RWPE2 (cell line): ENCODE measurements at places on chromosomes 12 and 14.

DNA sequence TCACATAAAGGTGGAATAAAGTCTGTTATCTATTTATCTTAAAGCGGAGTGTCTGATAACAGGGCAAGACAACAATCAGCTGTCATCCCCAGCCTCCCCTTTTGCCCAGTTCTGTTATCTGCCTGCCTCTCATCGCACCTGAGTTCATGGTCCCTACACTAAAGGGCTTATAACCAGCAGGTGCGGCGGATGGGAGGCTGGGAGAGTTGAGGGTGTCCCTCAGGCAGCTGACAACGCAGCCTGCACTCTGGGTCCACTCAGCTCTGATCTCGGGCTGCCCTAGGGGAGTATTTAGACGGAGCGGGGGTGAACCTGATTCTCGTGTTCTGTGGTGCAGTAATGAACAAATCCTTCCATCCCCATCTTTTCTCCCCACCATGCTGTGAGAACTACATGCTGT lies 34.0 kb upstream of the JDP2 start:
- no peak for DNase-seq

DNA sequence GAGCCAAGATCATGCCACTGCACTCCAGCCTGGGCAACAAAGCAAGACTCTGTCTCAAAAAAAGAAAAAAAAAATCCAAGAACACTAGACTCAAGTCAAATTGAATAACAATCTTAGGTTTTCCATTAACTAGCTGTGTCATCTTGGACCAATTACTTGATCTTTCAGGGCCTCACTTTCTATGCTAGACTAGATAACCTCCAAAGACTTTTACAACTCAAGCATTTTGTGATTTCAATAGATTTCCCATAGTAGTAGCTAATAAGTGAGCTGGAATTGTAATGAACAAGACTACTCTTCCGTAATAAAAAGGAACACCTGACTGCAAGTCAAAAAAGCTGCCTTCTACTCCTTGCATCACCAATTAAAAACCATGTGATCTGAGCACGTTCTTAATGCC lies 127.0 kb upstream of the SSTR1 start:
- no peak for DNase-seq

- DNase-seq = peak; percentile 51
These were observed 11.3 kb upstream of the PUS1 start for GRCh38 chr12:131917711-131918306.

GRCh38 chr12:80241576-80242273 lies 142.4 kb downstream of the OTOGL start:
- DNase-seq = no peak

- no peak for DNase-seq
These were observed 99.5 kb downstream of the LRRK2 start for GRCh38 chr12:40324261-40324660.

DNA sequence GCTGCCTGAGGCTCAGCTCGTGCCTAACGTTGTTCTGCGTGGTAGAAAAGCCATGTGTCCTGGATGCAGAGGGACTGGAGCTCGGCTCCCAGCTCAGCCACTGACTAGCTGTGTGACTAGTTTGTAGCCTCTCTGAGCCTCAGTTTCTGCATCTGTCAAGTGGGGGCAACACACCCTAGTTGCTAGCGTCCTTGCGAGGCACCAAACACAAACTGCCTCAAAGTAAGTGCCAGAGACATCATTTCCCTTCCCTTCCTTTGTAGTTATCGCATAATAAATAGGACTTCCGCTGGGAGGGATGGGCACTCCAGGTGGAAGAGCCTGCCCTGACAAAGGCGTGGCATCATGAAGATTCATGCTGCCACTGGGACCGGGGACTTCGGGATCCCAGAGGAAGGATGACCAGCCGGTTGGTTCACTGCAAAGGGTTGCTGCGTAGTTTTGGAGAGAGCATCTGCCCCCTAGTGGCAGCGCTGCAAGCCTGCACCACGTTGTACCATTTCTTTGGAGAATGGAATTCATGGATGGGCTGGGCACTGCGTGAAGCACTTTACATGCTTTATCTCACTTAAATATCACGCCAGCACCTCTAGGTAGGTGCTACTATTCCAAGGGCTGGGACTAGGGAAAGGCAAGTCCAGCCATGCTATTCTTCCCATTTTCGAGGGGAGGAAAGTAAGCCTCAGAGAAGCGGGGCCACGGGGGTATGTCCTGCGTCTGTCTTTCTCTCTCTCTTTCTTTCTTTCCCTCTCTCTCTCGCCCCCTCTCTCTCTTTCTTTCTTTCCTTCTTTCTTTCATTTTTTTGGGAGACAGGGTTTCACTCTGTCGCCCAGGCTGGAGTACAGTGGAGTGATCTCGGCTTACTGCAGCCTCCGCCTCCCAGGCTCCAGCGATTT lies 4.6 kb downstream of the CCDC197 start:
- DNase-seq = no peak

DNA sequence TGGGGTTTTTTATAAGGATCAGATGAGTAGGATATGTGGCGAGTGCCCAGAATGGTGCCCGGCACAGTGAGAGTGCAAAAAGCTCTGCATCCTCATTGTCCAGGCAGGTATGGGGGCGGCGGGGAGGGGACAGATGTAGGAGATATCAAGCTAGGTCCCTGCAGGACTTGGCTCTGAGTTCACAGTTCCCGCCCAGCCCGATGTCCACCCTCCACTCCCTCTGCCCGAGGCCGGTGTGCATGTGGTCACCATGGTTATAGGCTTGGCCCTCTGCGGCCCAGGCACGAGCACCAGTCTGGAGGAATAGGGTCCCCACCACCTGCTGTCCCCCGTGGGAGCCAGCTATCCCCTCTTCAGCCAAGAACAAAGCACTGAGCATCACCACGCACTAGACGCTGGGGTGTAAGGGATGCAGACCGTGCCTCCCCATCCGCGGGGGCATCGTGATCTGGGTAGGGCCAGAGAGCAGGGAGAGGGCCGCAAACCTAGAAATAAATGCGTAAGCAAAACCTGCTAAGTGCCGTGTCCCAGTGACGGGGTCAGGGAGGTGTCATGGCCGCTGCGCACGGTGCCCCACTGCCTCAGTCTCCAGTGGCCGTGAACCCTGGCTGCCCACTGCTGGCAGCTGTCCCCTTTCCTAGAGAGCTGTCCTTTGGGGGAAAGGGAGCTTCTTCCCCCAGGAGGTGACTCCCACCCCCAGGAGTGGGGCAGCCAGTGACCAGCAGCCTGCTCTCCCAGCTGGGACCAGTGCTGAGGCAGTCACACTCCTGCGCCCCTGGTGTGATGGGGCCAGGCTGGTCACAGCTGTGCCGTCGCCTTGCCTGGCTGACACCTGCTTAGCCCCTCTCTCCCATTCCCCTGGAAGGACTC lies 12.0 kb downstream of the RFLNA start:
- no peak for DNase-seq

GRCh38 chr12:103442822-103443221 lies 52.9 kb downstream of the C12orf42 start:
- no peak for DNase-seq

DNA sequence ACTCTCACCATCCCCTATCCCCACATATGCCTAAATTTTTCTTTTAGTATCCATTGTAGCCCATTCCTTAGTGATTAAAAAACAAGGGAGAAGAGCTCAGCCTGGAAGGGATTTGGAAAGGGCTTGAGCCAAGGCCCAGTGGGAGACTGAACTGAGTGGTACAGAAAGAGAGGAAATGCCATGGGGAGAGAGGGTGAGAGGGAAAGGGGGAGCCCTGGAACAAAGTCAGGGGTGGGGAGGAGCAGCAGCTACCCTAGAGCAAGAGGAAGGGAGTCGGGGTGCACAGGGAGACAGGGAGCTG lies 2.6 kb upstream of the ATN1 start:
- no peak for DNase-seq

GRCh38 chr12:95858451-95859343 lies at the start of gene SNRPF:
TSS of gene SNRPF (plus strand) at chr12:95858952. CDS start at chr12:95859074, 122 bp downstream.
- peak; percentile 93 for DNase-seq

DNA sequence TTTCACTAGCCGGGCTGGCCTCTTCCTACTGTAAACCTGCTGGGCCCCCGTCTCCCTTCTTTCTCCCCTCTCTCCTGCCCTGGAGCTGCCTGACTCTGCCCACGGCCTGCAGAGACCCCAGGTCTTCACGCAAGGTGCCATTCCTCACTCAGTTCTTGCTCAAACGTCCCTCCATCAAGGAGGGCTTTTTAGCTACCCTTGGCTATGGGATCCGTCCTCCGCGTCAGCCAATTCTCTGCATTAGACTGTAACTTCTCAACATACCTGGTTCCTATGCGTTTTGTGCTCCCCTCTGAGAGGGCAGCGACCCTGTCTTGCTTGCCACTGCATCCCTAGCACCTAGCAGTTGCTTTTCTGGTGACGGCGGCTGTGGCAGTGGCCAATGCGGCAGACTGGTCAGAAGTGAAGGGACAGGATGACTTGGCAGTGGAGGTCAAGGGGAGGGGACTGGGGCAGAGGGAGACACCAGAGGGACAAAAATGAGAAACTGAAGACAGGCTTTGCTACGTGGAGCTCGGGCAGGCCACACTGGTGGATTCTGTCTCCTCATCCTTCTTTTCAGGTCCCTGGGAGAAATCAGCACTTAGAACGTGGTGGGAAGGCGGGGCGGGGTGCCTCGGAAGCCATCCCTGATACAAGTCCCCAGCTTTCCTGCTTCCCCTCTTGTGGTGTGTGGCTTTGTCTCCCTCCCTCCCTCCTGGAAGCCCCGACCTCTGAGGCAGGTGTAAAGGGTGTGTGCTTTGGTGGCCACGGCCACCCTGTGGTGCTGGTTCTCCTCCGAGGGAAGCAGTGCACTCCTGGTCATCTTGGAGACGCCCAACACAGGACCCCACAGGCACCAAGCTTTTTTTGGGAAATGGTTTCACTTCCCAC lies 1.8 kb downstream of the B3GNT4 start:
- no peak for DNase-seq

- DNase-seq = peak; percentile 91
These were observed 21.0 kb upstream of the SNX6 start for GRCh38 chr14:34650786-34651584.

GRCh38 chr12:88623777-88624548 lies 43.7 kb upstream of the KITLG start:
- DNase-seq = no peak

DNA sequence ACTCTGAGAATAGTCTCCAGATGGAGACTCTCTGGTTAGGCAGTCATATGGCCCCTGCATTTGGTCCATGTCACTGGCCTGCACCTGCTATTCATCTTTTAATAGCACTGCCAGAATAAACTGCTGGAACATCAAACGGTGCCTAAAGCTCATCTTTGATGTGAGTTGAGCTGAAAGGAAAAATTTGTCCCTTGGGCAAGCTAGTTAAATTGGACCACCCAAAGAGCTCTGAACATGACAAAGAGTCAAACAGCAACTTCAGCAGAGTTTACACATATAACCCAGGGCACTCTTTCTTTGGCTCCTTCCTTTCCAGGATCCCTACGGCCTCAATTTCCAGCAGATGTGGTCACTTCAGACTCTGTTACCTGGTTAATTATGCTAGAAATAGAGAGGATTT lies 269.9 kb downstream of the RPL10L start:
- no peak for DNase-seq

- no peak for DNase-seq
These were observed 14.0 kb downstream of the CCER1 start for GRCh38 chr12:90940872-90941499.

GRCh38 chr12:63764481-63764880 lies 15.2 kb upstream of the RXYLT1 start:
- DNase-seq = no peak

GRCh38 chr12:123532808-123533649 lies 490 bp downstream of the RILPL1 start:
- DNase-seq = no peak

GRCh38 chr12:69906411-69907216 lies 81.6 kb downstream of the MYRFL start:
- no peak for DNase-seq

GRCh38 chr12:95055057-95055456 lies 18.4 kb downstream of the NR2C1 start:
- no peak for DNase-seq

DNA sequence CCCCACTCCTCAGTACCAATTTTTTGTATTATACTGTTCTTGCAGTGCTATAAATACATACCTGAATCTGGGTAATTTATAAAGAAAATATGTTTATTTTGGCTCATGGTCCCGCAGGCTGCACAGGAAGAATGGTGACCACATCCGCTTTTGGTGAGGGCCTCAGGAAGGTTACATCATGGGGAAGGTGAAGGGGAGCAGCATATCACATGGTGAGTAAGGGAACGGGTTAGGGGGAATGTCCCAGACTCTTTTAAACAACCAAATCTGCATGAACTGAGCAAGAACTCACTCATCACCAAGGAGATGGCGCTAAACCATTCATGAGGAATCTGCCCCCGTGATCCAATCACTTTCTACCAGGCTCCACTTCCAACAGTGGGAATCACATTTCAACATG lies 40.0 kb downstream of the OSBPL8 start:
- DNase-seq = no peak

GRCh38 chr12:104588921-104589590 lies 132.3 kb downstream of the CHST11 start:
- DNase-seq = no peak

GRCh38 chr12:10186299-10186698 lies 7.5 kb downstream of the TMEM52B start:
- no peak for DNase-seq

DNA sequence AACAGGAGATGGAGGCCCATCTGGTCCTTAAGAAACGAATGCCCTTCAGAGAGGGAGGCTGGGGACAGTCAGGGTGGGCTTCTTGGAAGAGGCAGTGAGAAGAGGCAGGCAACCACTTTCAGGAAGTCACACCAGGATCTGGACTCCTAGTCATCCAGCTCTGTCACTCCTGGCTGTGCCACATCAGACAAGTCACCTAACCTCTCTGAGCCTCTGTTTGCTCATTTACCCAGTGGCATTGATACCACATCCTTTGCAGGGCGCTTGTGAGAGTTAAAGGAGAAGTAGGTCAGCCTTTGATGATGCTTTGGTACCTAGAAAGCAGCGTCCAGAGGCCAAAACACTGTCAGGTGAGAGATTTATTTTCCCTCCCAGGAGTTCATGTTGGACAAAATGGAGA lies 11.1 kb downstream of the CCDC197 start:
- DNase-seq = no peak

DNA sequence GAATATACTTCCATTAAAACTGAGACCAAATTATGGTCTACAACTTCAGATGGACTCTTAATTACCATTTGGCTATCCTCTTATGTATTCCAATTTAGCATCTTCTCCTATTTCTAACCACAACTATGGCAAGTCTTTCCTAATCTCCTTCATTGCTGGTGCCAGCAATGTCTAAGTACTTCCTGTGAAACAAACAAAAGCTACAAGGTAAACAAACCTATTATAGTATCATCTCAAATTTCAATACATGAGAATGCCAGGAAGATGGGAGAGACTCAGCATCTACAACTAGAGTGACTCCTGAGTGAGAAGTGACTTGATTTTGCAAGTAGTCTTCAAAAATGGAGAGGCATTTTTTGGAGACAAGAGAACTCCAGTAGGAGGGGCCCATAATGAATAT lies 202.9 kb upstream of the ATXN7L3B start:
- DNase-seq = no peak
